ENCODE measurements at places on chromosomes 7 and 10.

DNA sequence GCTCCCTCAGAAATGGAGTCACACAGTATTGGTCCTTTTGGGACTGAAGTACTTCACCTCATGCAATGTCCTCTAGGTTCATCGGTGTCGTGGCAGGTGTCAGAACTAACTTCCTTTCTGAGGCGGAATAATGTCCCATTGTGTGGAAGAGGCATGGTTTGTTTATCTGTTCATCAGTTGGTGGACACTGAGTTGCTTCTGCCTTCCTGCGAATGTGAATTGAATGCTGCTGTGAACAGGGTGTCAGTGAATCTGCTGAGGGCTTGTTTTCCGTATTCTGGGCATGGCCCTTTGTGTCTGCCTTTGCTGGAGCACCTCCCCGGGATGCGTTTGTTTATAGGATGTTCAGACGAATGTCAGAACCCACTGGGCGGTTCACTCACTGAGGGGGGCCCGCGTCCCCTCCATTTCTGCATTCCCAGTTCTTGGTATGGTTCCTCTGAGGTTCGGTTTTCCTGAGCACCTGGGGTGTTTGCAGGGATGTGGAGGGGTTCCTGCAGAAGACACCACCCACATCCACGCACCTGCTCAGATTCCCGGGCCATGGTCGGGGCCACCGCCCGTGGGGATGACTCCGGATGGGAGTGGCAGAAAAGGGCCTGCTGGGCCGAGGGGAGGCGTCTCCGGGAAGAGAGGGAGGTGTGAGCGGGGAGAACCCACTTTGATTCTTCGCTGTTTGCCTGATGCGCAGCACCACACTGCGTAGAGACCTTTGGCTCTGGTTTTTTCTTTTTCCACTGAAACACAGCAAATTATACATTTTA, 33.1 kb downstream of the CHST12 start:
- no peak for DNase-seq

GRCh38 chr10:25176421-25176968, 1.7 kb downstream of the GPR158 start:
- no peak for DNase-seq

- no peak for DNase-seq
Measured at GRCh38 chr7:140059273-140060242, 3.2 kb downstream of the PARP12 start.

- DNase-seq = no peak
Measured at GRCh38 chr7:133183042-133183794, 69.7 kb upstream of the EXOC4 start.

- DNase-seq = no peak
Measured at GRCh38 chr10:10233229-10233628, 784.4 kb upstream of the CELF2 start.

GRCh38 chr7:22594020-22594419, 94.0 kb upstream of the STEAP1B start:
- no peak for DNase-seq

DNA sequence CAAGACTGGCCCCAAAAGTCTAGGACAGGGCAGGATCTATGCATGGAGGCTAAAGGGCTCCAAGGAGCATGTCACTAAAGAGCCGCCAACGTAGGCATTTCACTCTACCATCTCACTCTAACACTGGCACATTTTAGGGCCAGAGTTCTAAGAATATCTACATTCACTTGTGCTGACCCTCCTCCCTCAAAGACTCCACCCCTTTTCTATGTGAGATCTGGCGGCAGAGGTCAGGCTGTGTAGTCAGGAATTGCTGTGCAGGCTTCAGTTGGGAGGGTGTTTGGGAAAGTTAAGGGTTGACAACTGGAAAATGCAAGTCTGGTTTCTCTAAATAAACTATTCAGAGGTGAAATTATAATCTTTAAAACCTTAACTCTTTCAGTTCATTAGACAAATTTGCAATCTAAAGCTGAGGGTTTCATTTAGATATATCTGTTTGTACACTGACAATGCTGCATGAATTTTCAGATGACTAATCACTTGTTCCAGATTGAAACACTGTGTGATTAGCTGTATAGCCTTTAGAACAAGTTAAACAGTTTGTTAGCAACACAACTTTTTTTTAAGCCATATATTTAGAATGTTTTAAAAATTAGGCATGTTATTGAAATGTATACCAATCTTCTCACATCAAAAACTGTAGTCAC, 18.2 kb downstream of the LMOD2 start:
- DNase-seq = no peak

DNA sequence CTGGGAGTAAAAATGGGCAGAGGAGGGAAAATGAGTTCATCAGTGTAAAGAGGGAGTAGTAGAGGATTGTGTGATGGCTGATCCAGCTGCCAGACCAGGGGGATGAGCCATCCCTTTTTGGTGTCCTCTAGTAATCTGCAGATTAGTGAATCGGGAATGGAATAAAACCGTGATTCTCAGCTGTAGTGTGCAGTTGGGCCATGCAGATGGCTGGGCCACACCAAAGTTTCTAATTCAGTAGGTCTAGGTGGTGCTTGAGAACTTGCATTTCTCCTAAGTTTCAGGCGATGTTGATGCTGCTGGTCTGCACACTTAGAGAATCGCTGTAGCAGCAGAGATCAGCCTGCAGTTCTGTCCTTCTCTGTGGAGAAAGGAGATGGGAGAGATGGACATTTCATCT, 22.7 kb downstream of the PDCD11 start:
- DNase-seq = no peak

- DNase-seq = no peak
Measured at GRCh38 chr10:117086546-117086945, 51.5 kb downstream of the VAX1 start.

DNA sequence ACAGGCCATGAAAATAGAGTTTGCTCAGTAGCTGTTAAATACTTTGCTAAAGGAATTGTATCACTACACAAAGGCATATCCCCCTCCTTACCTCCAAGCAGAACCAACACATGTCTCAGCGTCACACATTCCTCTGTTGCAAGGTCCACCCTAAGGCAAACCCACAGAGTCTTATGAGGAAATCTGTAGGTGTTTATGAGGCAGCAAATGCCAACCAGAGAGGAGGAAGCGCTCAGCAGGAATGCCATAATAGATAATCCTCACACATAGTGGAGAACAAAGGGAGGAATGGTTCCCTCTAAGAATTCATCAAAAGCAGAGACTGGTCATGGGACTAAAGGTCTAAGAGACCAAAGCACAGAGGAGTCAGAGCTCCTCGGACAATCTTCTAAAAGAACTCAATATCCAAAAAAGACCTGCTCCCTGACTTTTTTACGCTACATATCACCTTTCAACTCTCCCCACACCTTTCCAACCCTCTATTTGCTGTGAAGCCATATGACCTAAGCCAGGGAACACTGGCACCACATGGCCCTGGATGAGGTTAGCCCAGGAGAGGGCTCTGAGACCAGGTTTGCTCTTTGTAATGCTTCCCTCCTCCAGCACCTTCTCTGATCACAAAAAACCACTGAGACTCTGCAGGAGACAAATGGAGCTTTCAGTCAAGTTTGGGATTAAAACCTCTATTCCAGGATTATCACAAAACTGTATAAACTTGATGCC, 7.3 kb downstream of the SLC25A13 start:
- DNase-seq = no peak

DNA sequence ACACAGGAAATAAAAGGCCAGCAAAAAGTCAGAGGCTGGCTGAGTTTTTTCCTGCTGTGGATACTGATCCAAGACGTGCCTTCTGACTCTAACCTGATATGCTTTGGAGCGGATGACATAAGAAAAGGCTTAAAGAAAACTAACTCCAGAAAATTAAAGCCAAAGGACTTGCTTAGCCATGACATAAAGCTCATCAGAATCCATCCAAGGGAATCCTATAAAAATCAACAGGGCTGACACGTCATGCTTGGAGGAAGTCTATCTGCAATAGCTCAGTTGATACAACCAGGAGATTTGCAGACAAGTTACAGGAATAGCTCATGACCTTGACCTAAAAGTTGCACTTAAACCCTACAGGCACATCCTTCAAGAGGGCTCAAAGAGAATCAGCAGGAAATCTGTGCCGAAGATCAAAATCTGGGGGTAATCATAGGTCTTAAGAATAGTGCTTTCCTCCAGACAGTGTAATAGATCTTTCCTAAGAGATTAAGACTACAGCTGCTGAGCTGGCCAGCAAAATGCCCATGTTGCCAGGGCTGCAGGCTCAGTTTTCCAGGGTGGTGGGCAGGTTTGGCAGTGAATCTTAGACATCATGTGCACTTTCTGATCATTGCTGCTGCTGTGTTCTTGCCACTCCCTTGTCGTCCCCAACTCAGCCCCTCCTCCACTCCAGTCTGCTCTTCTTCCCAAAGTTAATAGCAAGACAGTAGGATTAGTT, 111.5 kb upstream of the SVIL start:
- no peak for DNase-seq

GRCh38 chr10:89351780-89352597, 24.2 kb downstream of the IFIT3 start:
- no peak for DNase-seq

All from HuH-7 (cell line).